Bronchus fibroblast of lung (primary cell): ENCODE measurements at places on chromosomes 1 and 21. TPM values are rescaled to one million over a fixed set of nuclear protein-coding genes. Genes with fewer than 3 reads are reported as not detected.

Gene KLHDC9
- 1.8 and 2.9 TPM in 2 replicates for total RNA-seq

Gene DPH5
- 36.7 and 40.4 TPM in 2 replicates for total RNA-seq

Gene PDE9A
- 0.15 and 0.84 TPM in 2 replicates for total RNA-seq

Gene PIGR
- not detected in 2 replicates for total RNA-seq

Gene FBLIM1
- total RNA-seq, result 61.7 and 63.5 TPM in 2 replicates
